H4 (cell line): ENCODE measurements at places on chromosomes 7 and 10. TPM values are rescaled to one million over a fixed set of nuclear protein-coding genes. Genes with fewer than 3 reads are reported as not detected.
A peak's percentile ranks its signal among the peaks of the same experiment; 100 is the strongest.

- DNase-seq = no peak
Measured at GRCh38 chr7:4102231-4102841, 579.8 kb upstream of the FOXK1 start.

- no peak for DNase-seq
Measured at GRCh38 chr10:78513986-78514385, 480.3 kb downstream of the RPS24 start.

GRCh38 chr10:44956717-44957706 lies 2.6 kb upstream of the RASSF4 start:
- DNase-seq = no peak

- DNase-seq = no peak
Measured at GRCh38 chr10:21625623-21626229, 91.7 kb downstream of the MLLT10 start.

GRCh38 chr10:35451151-35452016 lies 115.1 kb downstream of the CCNY start:
- DNase-seq = no peak

GRCh38 chr10:131972474-131973071 lies 9.2 kb downstream of the BNIP3 start:
- no peak for DNase-seq

GRCh38 chr10:120132811-120133210 lies 240.3 kb downstream of the SEC23IP start:
- no peak for DNase-seq

GRCh38 chr7:128265906-128266300 lies 24.8 kb downstream of the LEP start:
- no peak for DNase-seq

DNA sequence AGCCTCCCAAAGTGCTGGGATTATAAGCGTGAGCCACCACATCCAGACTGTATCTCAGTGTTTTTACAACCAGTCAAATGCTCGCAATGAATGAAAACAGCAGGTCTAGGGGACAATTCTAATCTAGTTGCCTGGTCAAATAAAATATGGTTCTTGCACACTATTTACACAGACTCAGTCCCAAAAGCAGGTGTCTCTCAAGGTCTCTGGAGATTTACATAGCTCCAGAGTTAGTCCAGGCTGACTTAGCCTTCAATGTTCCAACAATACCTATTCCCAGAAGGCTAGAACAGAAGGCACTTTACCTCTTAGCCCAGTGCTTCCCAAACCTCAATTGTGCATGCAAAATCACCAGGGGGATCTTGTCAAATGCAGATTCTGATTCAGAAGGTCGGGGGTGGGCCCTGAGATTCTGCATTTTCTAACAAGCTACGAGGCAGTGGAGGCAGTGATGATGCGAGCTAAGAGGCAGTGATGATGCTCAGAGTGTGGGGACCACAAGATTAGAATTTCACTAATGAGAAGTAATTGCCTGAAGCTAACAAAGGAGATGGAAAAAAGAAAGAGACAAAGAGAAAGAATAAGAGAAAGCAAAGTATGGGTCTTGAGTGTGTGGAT lies 6.4 kb downstream of the KIAA1549 start:
- no peak for DNase-seq

DNA sequence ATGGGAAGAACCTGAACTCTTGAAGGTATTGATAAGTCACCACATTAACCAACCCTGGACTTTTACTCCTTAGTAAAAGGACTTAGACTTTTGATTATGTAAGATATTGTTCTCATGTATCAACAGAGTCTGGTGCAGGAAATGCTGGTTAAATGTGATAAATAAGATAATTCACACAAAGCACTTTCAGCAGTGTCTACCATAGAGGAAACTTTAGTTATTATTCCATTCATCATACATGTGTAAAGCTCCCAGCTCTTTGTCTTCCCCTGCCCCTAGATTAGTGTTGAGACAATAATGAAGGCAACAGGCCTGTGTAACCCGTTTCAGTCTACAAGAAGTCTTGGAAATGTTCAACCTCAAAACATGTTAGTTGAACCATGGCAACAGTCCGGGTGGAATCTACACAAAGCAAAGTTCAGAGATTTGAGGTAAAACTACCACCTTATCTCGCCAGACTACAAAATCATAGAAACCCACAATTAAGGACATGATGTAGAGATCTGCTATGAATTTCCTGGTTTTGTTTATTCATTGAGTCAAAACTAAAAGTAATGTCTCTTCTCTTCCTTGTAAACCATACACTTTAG lies 109.9 kb upstream of the ADO start:
- no peak for DNase-seq

DNA sequence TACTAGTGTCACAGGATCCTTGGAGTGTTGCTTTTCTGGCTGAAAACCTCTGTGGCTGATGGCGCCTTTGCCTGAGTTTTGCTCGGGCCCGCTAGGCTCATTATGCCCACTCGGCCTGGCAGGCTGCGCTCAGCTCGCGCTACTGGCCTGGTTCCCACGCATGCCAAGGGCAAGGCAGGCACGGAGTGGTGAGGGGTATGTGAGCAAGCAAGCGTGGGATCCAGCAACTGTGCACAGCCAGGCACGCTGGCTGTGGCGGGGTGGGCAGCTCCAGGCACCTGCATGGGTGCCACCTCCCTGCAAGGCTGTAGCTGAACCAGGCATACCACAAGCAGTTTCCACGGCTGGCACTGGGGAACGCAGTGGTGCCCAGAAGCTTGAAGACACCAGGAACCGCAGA lies 562.6 kb downstream of the GRM8 start:
- DNase-seq = no peak

DNA sequence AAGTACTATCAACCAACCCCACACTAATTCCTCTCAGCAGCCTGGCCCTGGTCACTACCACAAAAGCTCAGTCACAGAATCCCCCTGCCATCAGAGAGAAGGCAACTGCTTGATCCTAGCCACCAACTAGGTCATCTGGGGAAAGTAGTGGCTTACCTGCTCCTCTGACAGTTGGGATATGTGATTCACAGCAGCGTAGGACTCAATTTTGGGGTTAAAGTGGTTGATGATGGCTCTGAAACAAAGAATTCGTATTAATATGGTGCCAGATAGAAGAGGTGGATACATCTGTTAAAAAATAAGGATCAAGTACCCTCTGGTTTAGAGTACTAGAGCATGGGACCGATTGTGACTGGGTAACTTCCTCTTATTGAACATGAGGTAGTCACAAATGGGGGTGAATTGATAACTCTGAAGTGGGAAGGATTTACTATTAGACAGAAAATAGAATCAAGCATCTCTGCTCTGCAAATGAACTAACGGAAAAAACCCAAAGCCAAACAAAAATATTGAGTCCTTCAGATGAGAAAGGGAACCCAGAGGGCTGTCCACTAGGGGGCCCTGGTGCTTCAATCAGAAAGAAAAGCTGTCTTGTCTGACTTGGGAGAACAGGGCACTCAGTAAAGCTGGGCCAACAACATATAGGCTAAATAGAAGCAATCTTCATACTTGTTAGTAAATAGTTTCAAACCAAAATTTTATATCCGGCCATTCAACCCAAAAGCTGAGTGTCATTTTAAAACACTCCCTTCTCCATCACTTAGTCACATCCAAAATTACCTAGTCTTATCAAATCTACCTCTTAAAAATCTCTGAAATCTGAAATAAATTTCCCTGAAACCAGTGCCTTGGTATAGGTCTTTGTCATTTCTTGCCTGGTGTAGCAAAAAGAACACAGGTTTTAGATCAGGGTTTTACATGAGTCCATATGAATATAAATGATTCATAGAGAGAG lies 45.9 kb upstream of the KCNIP2 start:
- DNase-seq = peak; percentile 34

- DNase-seq = no peak
Measured at GRCh38 chr10:127175357-127176110, 20.9 kb downstream of the INSYN2A start.

DNA sequence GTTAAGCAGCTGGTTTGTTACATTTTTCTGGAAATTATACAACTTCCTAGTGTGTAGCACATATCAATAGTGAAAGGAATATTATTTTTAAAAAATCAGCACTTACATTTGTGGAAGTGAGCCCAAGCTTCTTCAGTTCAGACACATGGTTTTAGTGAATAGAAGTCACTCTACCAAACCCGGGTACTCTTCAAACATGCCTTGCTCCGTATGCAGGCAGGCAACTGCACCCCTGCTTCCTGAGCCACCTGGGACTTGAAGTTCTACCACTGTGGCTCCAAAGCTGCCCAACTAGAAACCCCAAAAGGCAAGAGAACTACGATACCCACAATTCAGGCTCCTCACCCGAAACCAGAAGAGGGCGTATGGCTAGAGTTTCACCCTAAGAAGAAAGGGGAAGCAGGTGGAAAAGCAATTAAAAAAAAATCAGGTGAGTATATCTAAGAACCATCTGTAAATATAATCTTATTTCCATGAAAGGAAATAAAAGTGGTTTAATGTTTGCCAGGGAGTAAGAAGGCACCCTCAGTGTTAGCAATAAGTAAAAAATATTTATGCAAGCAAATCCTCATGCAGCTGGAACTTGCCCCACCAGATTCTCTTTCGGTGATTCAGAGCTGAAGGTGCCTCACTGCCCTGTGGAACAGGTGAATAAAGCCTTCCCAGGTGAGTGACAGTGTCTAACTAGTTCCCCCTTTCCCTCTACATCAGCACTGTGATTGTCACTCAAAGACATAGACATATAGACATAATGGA lies at the start of gene MACC1:
MACC1 (minus strand) TSS at position 192 of the 756 bp plus-strand sequence. CDS start 55,522 bp downstream, outside the sequence.
- DNase-seq = no peak

LRMDA gene
- total RNA-seq = 0.10 TPM in 1 of 2 replicates, not detected in the other

TWIST1 gene
- 29.1 and 40.1 TPM in 2 replicates for total RNA-seq

EGFR gene
- total RNA-seq = 12.6 and 16.5 TPM in 2 replicates

TFEC gene
- total RNA-seq = 0.39 and 0.62 TPM in 2 replicates

AKR1C1 gene
- total RNA-seq = 238 and 248 TPM in 2 replicates

GPRIN2 gene
- not detected in 2 replicates for total RNA-seq

IFIT1B gene
- 0.12 TPM in 1 of 2 replicates, not detected in the other for total RNA-seq

CRPPA gene
- total RNA-seq = 0.12 TPM in 1 of 2 replicates, not detected in the other

CPN1 gene
- total RNA-seq = not detected in 2 replicates

WNT8B gene
- total RNA-seq = not detected in 2 replicates
